ENCODE measurements at places on chromosomes 5 and 9.

DNA sequence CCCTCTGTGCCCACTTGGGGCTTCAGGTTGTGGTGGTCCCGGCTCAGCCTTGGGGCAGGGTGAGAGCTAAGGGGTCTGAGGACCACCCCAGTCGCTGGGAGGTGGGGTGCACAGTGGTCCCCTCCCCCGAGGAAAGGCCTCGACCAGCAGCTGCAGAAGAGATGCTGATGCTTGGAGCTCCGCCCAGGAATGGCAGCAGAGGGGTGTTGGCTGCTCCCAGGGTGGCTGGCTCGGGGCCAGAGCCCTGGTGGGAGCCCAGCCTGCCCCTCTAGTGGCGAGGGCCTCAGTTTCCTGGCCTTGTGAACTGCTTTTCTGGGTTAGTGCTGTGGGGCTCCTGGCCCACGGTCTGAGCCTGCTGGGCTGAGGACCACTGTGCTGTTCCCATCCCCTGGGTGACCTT, 1.2 kb downstream of the DIPK1B start:
- DNase-seq, result no peak

DNA sequence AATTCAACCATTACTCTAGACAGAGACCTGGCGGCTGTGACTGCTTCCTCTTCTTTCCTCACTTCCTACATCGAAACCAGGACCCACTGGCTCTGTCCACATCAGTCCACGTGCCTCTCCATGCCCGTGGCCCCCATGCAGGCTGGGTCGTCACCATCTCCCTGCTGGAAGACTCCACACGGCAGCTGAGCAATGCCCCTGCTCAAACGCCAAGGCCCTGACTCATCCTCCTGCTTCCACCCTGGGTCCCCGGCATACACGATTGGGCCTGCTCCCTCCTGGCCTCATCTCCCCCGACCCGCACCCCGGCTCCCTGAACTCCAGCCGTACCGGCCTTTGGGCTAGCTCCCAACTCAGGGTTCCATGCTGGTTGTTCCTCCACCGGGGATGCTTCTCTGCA, 67.2 kb upstream of the IER5L start:
- DNase-seq, result no peak

DNA sequence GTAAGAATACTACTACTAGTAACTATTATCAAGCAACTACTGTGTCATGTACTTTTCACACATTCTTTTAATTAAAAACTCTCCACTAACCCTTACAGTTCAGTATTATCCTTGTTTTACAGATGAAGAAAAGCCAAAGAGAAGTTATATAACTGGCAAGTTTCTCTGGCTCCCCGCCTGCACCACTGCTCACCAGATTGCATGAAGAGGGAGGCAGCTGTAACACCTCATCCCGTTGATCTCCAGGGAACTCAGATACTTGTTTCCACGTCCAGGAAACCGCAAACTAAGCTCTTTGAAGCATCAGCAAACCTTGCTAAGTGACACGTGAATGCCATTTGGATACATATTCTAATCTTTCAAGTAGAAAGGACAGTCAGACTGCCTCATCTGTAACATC, 70.3 kb downstream of the RIGI start:
- DNase-seq, result no peak

- no peak for DNase-seq
Observed at GRCh38 chr9:13845460-13845859, 468.5 kb downstream of the NFIB start.

GRCh38 chr5:35004200-35004599, 43.5 kb downstream of the AGXT2 start:
- no peak for DNase-seq

- peak; percentile 70 for DNase-seq
Observed at GRCh38 chr9:85715587-85715986, 26.2 kb downstream of the AGTPBP1 start.

- DNase-seq, result peak; percentile 69
Observed at GRCh38 chr5:132369474-132370180, at the start of gene SLC22A5. Gene SLC22A5, plus strand, starts transcription at chr5:132369710. Its CDS starts 263 bp downstream, at chr5:132369973.

GRCh38 chr9:93357649-93358048, 93.8 kb upstream of the FAM120A start:
- no peak for DNase-seq

DNA sequence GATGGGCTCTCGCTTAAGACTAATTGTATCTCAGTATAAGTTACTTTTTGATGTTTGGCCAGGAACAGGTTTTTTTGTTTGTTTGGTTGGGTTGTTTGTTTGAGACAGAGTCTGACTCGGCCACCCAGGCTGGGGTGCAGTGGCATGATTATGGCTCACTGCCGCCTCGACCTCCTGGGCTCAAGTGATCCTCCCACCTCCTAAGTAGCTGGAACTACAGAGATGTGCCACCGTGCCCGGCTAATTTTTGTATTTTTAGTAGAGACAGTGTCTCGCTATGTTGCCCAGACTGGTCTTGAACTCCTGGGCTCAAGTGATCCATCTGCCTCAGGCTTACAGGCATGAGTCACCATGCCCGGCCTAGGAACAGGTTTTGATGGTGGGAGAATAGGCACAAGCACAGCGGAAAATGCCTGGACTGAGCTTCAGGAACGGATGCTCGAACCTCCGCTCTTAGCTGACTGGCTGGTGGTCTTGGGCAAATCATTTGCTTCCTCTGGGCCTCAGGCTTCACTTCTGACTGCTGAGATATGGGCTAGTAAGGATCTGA, 11.4 kb upstream of the SYNPO start:
- no peak for DNase-seq

GRCh38 chr5:157764531-157764930, 21.0 kb downstream of the LSM11 start:
- no peak for DNase-seq

- DNase-seq, result no peak
Observed at GRCh38 chr5:172456076-172456722, 1.9 kb upstream of the SH3PXD2B start.

GRCh38 chr5:138974227-138975063, 99.3 kb upstream of the LRRTM2 start:
- DNase-seq, result no peak
